ENCODE measurements at places on chromosomes 12 and 14. TPM values are rescaled to one million over a fixed set of nuclear protein-coding genes. Genes with fewer than 3 reads are reported as not detected.

- DNase-seq: no peak
These were observed 256.4 kb downstream of the SSPN start for GRCh38 chr12:26451763-26452162.

Gene ANKRD33
- not detected for total RNA-seq

- DNase-seq: peak; percentile 15
These were observed 54.1 kb downstream of the BEGAIN start for GRCh38 chr14:100532906-100533655.

Gene RASSF9
- total RNA-seq: under 0.01 TPM

DNA sequence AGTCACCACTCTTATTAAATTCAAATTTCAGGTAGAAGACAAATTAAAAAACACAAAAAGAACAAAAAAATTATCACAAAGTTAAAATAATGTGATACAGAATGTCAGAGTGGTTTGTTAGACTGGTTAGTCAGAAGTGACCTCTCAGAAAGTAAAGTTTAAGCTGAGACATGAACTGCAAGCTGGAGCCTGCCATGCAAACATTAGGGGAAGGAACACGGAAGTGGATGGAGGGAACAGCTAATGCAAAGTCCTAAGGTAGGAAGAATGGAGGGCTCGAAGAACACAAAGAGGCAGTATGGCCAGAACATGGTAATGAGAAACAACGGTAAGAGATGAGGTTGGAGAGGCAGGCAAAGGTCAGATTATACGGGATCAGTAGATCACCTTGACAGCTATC, 41.7 kb downstream of the WDHD1 start:
- DNase-seq: no peak

GRCh38 chr14:23434488-23435222, 805 bp downstream of the MYH7 start:
- DNase-seq: no peak

DNA sequence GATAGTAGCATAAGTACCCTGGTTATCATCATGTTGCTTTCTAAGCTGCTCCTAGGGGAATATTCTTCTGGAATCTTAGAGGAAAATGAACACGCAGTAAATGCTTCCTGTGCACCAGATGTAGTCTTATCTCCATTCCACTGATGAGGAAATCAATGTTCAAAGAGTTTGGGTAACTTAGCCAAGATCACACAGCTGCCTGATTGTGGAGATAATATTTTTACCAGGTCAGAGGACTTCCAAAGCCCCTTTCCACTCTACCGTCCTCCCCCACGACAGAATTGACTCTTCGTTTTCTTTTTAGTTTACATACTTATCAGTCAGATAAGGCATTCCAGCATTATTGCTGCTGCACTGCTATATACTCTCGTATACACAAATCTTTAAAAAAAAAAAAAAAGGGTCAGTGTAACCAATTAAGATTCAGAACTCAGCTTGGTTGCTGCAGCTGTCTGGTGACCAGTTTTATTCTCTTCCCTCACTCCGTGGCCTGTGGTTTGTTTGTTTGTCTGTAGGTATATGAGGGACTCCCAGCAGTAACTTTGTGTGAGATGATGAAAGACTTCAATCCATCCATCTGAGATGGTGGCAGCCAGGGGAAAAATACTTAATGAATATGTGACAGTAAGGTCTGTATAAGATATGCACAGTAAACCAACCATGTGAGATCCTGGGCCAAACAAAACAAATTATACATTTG, 110.5 kb downstream of the TGFB3 start:
- peak; percentile 16 for DNase-seq

Gene FLRT2
- 5.2 TPM for total RNA-seq

Gene MTRFR
- 14.4 TPM for total RNA-seq

DNA sequence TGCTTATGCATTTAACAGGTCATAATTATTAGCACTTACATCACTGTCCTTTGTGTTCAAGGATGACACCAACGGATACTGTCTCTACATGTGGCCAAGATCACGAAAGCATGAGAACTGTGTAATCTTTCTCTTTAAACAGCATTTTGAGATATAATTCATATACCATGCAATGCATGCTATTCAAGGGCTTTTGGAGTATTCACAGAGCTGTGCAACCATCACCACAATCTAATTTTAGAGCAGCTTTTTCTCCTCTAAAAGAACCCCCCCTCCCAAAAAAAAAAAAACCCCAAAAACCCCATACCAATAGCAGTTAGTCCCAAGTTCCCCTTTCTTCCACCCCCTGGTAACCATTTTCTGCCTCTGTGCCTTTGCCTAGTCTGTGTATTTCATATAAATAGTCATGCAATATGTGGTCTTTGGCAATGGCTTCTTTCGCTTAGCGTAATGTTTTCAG, 60.6 kb downstream of the SPRING1 start:
- no peak for DNase-seq

Measured in RPMI7951 (cell line).